ENCODE measurements at places on chromosomes 7 and 10.

GRCh38 chr7:25804154-25804553 is 347.8 kb upstream of the NFE2L3 start:
- DNase-seq = no peak

DNA sequence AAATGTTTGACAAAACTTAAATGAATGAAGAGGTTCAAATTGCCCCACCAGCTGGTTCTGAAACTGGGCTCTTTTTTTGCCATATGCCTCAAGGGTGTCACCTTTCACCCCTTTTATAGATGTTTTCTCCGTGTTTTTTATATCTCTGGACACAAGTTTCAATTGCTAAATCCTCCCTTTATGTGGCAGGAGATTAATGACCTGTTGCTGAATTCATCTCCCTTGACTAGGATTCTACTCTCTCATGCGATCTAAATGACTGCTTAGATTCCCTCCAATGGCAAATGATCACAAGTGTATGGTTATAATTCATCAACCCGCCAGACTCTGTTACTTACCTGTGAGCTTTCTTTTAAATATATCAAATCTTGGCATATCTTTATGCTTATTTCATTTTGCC is 677.0 kb upstream of the POT1 start:
- DNase-seq = no peak

- DNase-seq = peak; percentile 26
Measured at GRCh38 chr10:32189400-32190084, 133.3 kb upstream of the KIF5B start.

GRCh38 chr7:70177166-70177565 is 578.9 kb downstream of the AUTS2 start:
- peak; percentile 9 for DNase-seq

DNA sequence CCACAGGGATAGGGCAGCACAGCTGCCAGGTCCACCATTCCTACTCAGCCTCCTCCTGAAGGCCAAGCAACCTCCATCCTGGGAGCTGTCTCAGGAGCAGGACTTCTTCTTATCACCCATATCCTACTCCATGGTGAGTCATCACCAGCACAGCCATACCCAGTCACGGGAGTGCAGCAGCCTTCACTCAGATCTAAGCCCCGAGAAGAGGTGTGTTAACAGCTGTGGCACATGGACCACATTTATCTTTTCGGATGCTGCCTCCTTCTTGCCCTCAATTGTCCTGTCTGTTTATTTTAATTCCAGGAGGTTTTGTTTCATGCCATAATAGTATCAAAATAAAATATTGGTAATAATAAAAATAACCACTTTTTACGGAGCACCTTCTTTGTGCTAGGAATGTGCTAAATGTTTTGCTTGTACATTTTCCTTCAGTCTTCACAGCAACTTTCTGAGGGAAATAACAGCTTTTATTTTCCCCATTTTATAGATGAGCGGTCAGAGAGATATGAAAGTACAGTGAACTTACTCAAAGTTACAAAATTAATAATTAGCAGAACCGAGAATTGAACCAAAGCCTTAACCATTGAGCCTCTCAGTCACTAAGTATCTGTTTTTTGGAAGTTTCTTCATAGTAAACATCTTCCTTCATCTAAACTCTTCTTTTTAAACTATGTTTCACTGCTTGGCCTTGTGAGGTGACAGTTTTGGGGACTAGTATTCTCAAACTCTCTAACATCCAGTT is 2.5 kb upstream of the KEL start:
- no peak for DNase-seq

- DNase-seq = peak; percentile 16
Measured at GRCh38 chr7:87564296-87564963, 36.3 kb downstream of the ABCB1 start.

GRCh38 chr10:110409926-110410325 is 87.8 kb upstream of the DUSP5 start:
- DNase-seq = no peak

All from AG08396 (cell line).